ENCODE measurements at places on chromosomes 3 and 15.

GRCh38 chr3:40504636-40505430 is 1.0 kb upstream of the ZNF620 start:
- no peak for DNase-seq

- DNase-seq: no peak
These were observed 12.0 kb downstream of the PARP14 start for GRCh38 chr3:122692674-122693073.

DNA sequence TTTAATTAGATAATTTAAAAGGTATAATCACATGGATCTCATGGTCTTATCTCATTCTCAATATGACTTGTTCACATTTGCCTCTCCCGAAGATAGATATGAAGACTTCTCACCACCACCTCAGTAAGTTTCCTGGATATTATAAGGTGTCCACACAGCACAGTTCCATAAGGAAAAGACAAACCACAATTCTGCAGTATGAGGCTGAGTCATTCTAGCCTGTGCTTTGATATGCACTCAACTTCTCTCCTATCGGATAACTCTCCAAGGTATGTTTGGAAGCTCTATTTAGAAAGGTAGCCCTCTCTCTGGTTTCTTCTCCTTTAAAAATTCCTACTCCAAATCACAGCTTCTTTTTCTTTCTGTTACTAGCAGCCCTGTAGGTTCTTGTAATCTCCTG is 612.8 kb downstream of the ZPLD1 start:
- no peak for DNase-seq

DNA sequence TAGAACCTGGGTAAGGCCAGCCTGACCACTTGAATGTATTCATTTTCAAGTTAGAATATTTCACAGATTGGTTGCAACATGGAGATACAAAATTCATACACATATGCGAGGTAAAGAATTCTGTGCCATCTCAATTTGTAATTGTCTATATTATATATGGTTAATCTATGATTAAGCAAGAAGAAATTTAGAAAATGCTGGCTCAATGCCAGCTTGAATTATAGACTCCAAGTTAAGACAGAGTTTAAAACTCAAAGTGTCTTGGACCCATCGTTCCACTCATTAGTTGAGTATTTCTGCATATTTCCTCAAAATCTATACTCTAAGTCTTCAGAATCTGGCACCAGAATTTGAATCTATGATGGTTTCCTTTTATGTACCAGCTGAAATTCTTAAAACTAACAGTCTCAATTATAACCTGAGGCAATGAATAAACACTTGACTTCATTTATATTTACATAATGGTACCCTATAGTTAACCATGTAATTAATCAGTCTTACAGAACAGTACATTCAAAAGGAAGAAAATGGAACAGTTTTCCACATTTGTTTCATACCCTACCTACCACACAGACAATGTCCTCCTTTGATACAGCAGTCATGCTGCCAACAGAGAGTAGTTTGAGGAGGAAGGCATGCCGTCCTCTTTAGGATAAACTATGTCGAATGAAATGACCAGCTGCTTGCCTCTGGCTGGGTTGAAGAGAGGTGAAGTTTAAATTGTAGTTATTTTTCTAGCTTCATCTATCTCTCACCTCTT is 95.7 kb downstream of the CD47 start:
- DNase-seq: no peak

DNA sequence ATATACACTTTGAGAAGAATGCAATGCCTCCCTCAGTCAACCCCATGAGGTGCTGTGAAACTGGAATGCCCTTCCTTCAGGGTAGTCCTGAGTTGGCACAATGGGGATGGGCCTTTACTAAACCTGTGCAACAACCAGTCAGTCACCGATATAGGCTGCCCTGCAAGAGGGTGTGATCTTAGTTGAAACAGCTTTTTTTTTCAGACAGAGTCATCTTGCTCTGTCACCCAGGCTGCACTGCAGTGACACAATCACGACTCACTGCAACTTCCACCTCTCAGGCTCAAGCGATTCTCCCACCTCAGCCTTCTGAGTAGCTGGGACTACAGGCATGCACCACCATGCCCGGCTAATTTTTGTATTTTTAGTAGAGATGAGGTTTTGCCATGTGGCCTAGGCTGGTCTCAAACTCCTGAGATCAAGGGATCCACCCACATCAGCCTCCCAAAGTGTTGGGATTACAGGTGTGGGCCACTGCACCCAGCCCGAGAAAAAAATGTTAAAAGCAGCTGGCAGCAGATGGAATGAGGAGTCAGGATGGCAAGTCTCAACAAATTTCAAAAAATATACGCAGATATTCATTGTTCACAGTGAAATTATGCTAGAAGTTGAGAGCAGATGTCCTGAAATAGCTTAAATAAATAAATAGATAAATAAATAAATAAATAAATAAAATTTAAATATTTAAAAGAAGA is 31.8 kb downstream of the MYO5A start:
- DNase-seq: no peak

- no peak for DNase-seq
These were observed 209.5 kb upstream of the LRRN1 start for GRCh38 chr3:3589715-3590130.

DNA sequence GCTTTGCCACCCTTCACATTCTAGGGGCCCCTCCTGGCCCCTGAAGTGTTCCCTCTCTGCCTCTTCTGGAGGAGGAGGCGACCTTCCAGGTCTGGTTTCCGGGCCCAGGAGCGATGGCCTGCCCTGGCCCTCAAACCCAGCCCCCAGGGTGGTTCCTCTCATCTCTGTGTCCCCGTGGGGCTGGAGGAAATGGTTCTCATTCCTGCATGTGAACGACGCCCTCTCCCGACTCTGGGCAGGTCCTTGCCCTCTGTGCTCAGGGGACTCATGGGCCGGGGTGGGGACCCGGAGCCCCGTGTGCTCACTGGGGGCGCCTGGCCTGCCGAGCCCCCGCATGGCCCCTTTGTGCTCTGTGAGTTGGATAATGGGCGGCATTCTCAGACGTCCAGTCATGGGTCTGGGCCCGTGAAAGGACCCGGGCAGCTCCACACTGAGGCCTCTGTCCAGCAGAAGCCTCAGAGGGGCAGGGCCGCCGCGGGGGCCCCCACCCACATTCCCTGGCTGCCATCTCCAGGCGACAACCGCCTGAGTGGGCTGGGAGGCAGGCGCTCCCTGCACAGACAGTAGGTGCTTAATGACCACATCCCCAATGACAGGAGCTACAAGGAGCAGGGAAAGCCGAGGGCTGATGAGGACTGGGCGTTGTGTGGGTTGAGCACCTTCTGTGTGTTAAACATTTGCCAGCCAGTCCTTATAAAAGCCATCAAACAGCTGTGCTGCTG is 5.5 kb upstream of the PLXND1 start:
- no peak for DNase-seq

- DNase-seq: no peak
These were observed 185.2 kb downstream of the ANXA2 start for GRCh38 chr15:60212536-60212935.

GRCh38 chr3:57948781-57949242 is 59.4 kb upstream of the FLNB start:
- no peak for DNase-seq

DNA sequence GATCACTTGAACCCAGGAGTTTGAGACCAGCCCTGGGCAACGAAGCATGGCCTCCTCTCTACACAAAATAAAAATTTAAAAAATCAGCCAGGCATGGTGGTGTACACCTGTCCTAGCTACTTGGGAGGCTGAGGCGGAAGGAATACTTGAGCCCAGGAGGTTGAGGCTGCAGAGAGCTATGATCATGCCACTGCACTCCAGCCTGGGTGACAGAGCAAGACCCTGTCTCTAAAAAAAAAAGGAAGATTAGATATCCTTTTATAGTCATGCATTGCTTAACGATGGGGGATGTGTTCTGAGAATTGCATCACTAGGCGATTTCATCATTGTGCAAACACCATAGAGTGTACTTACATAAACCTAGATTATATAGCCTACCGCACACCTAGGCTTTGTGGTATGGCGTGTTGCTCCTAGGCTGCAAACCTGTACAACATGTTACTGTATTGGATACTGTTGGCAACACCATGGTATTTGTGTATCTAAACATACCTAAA is 12.6 kb downstream of the ALAS1 start:
- DNase-seq: no peak

DNA sequence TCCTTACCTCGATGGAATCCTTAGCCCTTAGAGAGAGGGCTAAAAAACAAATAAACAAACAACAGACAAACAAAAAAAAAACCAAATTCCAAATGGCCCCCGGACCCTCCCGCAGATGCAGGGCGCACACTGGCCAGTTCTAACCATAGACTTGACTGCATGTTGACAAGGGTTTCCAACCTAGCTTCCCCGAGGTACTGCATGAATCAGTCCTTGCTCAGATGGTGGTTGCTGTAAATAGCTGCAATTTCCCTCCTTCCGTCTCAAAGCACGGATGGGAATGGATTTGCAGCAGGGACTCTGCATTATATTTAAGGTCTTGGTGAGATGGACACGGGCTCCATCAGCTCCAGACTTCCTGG is 162.8 kb downstream of the CD47 start:
- DNase-seq: no peak

DNA sequence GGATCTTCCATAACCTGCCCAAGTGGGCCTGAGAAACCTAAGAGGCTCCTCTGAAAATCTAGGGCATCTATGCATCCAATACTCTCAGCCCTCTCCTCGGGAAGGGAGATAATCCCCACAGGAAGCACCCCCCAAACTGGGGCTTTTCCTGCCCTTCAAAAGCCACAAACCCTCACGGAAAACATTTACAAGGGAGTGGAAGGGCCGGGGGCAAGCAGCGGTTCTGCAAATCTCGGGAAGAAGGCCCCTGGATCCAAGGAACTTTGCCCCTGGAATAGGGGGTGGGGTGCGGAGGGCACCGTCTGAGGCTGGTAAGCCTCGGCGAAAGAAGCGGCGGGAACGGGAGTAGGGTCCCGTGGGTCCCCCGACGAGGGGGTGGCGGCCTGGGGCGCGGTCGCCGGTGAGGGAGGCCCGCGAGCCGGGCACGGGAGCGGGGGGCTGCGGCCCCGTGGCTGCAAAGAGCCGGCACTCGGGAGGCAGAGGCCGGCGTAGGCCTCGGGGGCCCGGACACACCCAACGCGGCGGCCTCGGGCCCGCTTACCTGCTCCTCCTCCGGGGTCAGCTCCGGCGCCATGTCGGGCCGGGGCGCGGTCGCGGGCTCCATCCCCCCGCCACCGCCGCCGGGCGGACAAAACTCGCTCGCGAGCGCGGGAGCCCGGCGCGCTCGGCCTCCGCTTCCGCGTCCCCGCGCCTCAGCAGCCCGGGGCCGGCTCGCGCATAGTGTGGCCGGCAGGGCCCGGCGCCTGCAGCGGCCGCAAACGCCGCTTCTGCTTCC is 755 bp downstream of the PTPN9 start:
- peak; percentile 14 for DNase-seq

- no peak for DNase-seq
These were observed 97.6 kb downstream of the FOXP1 start for GRCh38 chr3:71485896-71486295.

GRCh38 chr15:49751191-49751590 is 130.3 kb downstream of the DTWD1 start:
- no peak for DNase-seq

DNA sequence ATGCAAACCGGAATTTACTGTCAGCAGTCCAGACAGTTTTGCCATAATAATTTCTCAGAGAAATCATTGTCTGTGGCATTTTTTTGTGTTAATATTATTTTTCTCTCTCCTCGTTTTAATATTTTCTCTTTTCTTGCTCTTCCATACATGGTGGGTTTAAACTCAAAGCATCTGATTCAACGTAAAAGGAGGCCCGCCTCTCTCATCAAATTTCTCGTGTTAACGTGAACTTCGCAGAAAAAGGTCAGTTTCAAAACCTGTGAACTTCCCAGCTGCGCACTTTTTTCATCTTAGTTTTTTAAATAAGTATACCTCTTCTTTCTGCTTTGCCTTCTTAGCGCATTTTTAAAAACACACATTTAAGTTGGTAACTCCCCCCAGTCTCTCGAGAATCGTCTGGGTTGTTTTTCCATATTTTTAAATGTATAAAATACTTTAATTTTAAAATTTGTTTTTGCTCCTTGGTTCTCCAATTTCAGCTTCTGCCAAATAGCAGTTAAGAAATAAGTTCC is 9.1 kb downstream of the SHOX2 start:
- DNase-seq: no peak

DNA sequence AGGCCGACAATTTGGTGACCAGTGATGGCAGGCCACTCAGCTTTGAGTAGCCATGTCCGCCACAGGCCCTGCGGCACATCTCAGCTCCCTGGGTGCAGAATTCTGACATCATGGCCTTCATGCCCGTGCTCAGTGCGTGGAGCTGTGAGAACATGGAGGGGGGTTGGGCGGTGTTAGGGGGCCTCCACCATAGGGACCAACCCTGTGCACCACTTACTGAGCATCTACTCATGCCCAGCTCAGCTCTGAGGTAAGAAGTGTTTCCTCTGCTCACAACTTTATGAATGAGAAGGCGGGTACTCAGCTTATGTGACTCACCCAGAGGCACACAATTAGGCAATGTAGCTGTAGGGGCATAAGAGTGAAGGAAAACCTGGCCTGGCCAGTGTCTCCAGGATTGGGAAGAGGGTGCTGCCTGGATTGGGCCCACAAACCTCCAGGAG is 10.5 kb downstream of the ACOX2 start:
- no peak for DNase-seq

DNA sequence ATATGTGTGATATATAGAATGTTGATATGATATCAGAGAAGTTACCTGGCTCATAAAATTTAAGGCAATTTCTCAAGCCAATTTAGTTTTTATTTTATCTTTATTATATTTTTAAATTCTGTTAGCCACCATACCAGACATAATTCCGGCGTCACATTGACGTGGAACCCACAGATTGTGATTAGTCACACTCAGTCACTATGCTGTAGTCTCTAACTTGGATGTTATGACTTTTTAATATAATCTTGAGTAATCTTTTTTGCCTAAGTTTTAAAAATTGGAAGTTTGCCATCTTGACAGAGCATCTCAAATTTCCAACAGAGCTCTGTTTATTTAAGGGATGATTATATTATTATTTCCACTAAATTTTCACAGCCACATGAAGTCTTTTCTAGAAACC is 9.7 kb upstream of the DCLK3 start:
- DNase-seq: no peak

GRCh38 chr15:55403531-55403930 is 4.6 kb downstream of the CCPG1 start:
- DNase-seq: no peak

DNA sequence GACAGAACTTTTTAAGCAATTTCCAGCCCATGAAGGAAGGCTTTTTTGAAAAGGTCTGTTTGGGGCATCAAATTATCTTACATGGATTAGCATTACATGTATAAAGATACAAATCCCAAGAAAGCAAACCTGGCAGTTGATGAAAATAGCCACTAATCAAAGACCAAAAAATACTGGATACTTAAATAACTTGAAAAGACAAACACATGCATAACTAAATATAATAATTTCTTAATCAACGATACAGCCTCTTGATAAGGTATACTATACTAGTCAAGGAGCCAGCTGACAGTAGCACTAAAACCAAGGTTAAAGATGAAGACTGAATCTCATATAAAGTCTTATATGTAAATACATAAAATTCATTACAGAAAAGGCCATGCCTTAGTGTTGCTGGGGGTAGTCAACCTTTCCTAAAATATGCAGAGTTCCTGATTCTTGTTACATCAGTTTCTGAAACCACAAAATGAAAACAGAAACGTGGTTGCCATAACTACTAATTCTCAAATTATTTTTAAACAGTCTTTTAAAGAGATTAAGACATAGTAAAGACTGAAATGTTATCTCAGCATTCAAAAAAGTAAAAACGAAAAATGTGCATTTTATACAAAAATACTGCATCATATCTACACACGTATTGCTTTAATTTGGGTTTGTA is 2.0 kb downstream of the ANKRD28 start:
- DNase-seq: no peak
